Left renal pelvis (tissue), 4 donors: ENCODE measurements at places on chromosomes 4 and X.

DNA sequence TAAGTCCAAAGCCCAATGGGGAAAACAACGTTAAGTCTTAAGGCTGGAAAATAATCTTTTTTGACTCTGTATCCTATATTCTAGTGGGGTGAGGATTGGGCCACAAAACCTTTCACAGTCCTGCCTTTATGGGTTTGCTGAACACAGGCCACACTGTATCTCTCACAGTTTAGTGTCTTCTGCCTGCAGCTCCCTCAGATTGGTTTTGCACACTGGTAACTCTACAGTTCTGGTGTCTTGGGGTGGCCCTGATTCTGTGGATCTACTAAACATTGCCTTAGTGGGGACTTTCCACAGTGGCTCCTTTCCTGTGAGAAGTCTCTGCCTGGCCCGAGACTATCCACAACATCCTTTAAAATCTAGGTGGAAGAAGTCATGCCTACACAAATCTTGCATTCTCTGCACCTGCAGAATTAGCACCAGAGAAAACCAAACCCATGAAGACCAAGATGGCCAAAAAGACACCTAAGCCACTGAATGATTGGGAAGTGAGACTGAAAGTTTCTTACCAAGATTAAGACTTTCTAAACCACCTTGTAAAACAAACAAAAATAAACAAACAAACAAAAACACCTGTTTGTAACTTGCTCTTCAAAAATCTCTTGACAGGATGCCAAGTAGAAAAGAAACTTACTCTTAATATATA is 150.4 kb upstream of the PCDH10 start:
- no peak for DNase-seq

DNA sequence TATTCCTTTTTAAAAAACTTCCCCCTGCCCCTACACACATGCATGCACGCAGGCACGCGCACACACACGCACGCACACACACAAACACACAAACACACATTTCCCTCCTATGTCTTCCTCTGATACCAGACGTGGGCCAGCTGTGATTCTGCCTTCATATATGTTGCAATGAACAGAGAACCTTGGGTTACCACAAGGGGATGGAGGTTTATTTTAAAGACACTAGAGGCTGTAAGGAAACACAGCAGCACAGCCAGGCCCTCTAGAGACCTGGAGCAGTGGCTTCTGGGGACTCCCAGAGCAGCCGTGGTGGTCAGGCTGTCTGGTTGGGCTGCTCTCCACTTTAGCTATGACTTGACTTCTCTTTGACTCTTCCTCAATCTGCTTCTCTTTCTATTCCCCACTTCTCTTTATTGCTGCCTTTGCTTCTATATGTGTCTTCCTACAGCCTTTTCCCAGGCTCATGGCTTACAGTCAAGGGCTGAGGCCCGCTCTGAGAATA is 3.2 kb upstream of the TLR10 start:
- no peak for DNase-seq

DNA sequence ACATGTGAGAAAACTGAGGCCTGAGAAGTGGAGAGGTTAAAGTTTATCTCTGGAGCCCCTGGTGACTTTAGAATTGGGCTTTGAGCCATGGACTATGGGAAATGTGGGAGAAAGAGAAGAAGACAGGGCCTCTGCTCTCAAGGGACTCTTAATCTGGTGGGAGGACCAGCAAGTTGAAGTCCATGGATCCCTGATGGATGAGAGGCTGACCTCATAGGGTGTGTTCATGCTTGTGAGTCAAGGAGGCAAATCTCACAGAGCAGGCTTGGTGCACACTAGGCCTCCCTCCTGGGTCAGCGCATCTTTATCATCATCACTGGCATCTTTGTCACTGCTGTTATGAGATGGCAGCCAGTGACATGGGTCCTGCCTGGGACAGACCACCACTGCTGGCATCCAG is 211.9 kb downstream of the AFAP1 start:
- no peak for DNase-seq

DNA sequence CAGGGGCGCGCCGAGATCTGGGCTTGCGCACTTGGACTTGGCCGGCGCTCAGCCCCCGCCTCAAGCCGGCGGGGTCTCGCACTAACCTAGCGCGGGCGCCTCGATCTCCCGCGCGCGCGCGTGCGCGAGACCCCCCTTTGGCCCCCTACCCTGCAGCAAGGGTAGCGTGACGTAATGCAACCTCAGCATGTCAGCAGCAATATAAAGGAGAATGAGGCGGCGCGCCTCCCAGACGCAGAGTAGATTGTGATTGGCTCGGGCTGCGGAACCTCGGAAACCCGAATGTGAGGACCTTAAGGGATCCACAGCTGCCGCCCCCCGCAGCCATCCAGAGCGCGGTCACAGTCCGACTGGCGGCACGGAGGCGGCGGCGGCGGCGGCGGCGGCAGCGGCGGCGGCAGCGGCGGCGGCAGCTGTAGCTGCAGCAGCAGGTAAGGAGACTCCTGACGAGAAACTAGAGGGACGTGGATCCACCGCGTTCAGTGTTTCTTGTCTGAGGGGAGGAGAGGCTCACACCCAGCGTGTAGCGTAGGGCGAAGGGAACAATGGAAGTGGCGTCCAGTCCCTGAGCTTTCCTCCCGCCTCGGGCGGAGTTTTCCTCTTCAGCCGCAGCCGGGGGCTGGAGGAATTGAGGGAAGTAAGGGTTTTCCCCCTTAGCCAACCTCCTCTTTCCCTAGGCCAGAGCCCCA is at the start of the genes SATL1 and ZNF711:
Gene SATL1 (minus strand): TSS at position 19 of the 689 bp plus-strand sequence. CDS start 134,811 bp downstream, outside the sequence.
Gene ZNF711 (plus strand): TSS at position 231 of the 689 bp plus-strand sequence. CDS start 3,582 bp downstream, outside the sequence.
- DNase-seq, result peak; percentile 73

GRCh38 chr4:138086611-138087041 is 155.5 kb downstream of the SLC7A11 start:
- no peak for DNase-seq

DNA sequence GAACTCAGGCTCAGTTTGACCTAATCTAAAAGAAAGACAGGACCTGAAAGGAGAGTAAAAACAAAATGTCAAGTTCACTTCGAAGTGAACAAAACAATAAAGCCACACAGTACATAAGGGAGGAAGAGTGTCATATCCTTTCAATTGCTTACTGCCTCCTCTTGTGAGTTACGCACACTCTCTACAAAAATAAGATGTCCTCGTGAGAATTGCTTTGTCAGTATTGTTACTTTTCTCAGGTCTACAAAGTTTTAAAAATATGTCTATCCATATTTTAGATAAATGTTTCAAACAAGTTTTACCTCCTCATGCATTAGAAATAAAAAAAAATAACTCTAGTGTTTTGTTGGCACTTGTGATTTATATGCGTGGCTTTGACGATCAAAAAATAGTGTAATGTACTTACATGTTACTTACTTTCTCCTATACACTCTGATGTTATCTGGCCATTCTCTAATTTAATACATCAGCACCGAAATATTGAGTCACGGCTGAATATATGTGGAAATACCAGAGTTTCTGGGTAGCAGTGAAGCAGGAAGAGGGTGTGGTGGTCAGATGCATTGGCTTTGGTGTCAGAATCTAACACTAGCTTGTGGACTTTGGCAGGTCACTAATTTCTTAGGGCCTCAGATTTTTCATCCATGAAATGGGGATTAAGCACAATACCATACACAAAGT is 8.1 kb upstream of the MRPL1 start:
- no peak for DNase-seq

DNA sequence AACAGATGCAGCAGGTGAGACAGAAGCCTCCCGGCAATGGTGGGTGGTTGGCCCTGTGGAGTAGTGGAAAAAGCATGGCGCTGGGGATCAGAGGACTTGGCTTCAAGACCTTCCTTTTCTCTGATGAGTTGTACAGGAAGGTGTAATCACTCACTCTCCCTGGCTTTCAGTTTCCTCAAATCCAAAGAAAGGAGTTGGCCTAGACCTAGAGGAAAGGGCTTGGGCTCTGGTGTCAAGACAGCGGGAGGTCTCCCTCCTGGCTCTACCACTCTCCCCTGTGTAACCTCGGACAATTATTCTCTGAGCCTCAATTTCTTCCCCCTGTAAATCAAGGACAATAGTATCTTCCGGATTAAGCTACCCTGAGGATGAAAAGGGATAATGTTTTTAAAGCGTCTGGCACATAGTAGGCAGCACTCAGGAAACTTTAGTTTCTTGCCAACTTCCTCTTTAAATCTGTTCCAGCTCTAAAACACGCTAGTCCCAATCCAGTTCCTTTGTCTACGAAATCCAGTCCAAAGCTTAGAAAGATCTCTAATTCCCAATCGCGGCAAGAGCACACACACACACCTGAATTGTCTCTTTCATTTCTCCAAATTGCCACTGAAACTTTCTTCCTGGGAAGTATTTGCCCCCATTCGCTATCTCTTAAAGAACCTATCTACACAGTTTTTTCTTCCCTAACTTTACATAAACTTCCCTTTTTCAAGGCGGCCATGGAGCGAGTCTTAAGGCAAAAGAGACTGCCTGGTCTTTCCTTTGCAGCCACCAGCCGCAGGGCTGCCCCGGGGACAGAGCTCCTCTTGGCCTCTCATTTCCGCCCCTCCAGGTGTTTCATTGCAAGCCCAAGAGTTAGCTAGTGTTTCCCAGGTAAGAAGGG is 29.9 kb upstream of the GPC4 start:
- no peak for DNase-seq

- no peak for DNase-seq
Observed at GRCh38 chrX:136126872-136127406, 20.4 kb upstream of the FHL1 start.

- DNase-seq, result no peak
Observed at GRCh38 chr4:123524958-123525628, 128.5 kb downstream of the SPRY1 start.

GRCh38 chr4:139146926-139147629 is 29.9 kb downstream of the ELF2 start:
- DNase-seq, result no peak

GRCh38 chr4:153270361-153270760 is 66.1 kb downstream of the TRIM2 start:
- no peak for DNase-seq

DNA sequence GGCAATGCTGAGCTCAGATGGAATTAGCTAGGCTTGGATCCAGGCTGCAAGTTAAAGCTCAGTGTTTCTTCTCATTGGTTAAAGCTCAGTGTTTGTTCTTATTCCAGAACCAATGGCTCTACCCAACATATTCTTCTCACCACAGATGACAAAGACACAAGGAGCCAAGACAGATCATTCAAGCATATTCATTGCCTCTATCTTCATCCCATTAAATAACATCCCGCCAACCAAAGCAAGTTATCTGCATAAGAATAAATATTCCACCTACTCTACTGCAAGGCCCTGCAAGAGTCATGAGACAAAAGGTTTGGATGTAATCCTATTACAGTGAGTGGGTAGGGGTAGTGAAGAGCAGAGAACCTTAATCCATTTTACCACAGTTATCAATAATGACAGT is 766.5 kb downstream of the C4orf33 start:
- no peak for DNase-seq

DNA sequence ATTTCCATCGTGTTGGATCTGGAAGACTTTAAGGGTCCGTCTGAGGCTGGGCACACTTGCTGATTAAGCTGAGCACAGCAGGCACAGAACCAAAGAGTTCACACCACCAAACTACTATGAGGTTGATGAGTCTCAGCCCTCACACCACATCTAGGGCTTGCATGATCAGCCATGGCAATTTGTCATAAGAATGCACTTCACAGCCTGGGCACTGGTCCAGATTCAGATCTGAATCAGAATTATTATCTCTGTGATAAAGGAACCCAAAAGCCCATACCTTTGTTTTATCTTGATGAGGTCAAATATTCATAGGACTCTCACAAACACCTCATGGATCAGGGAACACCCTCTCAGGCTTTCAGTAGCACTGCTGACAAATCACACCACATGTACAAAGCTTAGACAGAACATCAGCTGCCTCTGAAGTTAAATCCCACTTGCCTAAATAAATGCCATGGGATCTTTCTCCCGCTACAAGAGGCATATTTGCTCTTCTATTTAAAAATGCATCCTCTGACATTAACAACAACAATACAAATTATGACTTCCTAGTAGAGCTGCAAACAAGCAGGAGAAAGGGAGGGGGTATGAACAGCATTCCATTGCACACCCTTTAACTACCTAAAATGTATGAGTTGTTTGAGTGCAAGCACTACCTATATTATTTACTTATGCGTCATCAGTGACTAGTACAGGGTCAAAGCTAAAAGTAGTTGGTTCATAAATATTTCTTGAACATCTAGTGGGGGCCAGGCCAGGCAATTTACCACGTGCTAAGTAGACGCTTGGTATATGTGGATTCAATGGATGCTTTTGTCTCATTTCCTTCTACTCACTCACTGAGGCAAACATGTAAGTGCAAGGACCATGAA is 186.3 kb upstream of the FGF13 start:
- no peak for DNase-seq

DNA sequence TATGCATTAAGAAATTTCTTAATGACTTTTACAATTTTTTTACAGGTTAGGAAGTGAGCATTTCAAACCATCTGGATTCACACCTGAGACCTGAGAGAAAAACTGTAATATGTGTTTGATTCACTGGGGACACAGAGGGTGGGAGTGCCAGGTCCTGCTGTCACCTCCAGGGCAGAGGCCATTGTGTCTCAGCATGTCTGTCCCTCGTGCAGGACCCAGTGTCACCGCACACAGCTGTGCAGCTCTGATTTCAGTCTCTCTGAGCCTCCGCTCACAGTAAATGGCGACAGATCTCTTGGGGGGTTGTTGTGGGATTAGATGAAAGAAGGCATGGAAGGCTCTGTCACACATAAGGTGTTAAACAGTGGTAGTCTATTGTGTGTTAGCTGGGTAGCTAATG is 23.0 kb upstream of the CLDN24 start:
- DNase-seq, result no peak

GRCh38 chrX:88425739-88426138 is 321.3 kb upstream of the CPXCR1 start:
- no peak for DNase-seq

- DNase-seq, result no peak
Observed at GRCh38 chrX:74449322-74449936, 28.1 kb downstream of the SLC16A2 start.

- DNase-seq, result no peak
Observed at GRCh38 chrX:136665258-136665900, 17.4 kb downstream of the CD40LG start.

DNA sequence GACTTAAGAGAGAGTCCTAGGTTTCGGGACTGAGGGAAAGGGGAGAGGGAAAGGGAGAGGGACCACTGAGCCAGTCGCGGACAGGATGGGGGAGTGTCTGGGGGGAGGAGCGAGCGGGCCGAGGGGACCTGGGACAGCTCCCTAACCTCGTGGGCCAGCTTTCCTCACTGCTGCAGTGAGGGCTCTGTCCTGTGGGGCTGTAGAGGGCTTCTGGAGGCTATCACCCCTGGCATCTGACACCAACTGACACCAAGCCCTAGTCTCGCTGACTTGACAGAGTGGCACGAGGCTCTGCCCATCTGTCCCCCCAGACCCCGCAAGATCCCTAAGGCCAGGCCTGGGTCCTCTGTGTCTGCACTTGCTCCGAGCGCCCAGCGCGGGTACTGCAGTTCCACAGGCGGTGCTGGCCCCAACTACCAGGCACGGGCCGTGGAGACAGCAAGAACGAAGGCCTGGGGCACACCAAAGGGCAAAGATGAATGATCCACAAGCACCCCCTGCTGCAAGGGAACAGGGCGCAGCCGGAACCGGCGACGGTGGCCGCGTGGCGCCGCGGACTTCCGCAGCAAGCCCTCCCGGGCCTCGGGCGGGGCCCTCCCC is 465 bp downstream of the HAUS7 start:
- DNase-seq, result no peak

GRCh38 chr4:52628543-52628942 is 30.6 kb downstream of the USP46 start:
- no peak for DNase-seq

- DNase-seq, result no peak
Observed at GRCh38 chr4:165542476-165542875, 163.7 kb downstream of the CPE start.

GRCh38 chr4:2337896-2338295 is 76.0 kb upstream of the MXD4 start:
- DNase-seq, result no peak

GRCh38 chrX:40090050-40090804 is 7.5 kb downstream of the BCOR start:
- no peak for DNase-seq

GRCh38 chr4:154184238-154184637 is 307.4 kb downstream of the DCHS2 start:
- no peak for DNase-seq
